ENCODE measurements at places on chromosomes 16 and 17. TPM values are rescaled to one million over a fixed set of nuclear protein-coding genes. Genes with fewer than 3 reads are reported as not detected.
A peak's percentile ranks its signal among the peaks of the same experiment; 100 is the strongest.

GRCh38 chr16:7853197-7853596 is 520.6 kb downstream of the RBFOX1 start:
- no peak overlapping the region for H3K27ac ChIP-seq
- H3K27me3 ChIP-seq, result no peaks in the 10 kb centered on the region
- no peaks in the 10 kb centered on the region for H3K4me1 ChIP-seq

GRCh38 chr17:4938069-4938491 is 1.8 kb downstream of the SLC25A11 start:
- DNase-seq, result no peak
- peak overlapping the region; percentile 68 for H3K4me3 ChIP-seq
- H3K27me3 ChIP-seq, result no peaks in the 10 kb centered on the region
- H3K4me1 ChIP-seq, result peaks cover 51% of the 10 kb centered on the region
- H3K27ac ChIP-seq, result no peak overlapping the region
- H3K36me3 ChIP-seq, result peaks cover 36% of the 10 kb centered on the region

DNA sequence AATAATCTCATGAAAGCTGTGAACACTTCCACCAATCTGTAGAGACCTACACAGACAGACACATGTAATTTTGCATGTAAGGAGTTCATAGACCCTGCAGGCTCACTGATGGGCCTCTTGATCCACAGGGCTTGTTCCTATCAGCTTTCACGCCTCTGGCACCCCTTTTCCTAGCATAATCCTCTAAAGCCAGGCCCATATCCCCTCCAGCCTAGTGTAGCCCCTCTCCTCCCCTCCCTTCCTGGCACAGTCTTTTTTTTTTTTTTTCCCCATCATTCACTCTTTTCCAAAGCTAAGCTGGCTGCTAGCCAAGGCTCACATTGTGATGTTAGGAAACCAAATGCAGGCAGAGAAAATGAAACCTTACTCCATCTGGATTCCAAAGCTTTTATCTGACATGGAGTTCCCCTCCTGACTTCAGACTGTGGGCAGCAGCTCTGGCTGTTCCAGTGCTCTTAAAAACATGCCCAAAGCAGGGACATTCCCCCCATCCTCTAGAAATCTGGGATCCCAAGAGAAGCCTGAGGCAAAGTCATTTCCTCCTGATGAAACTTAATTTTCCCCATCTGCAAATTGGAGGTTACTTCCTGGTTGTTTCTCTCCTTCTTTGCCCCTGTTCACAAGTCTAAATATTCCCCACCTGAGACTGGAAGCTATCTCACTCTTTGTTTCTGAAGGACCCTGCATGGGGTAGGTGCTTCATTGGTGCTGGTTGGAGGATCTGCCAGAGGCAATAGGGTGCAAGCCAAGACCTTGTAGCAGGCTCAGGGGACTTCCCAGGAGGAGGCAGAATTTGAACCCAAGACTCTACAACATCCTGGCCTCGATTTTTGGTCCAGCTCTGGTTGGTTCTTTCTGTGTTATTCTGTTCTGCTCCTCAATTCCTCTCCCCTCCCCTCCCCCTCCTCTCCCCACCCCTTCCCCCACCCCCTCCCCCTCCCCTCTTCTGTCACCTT is 9.9 kb upstream of the CCL5 start:
- no peaks in the 10 kb centered on the region for H3K36me3 ChIP-seq
- DNase-seq, result no peak
- H3K27ac ChIP-seq, result no peak overlapping the region
- H3K4me1 ChIP-seq, result peaks cover 8% of the 10 kb centered on the region

- no peaks in the 10 kb centered on the region for H3K36me3 ChIP-seq
- DNase-seq, result no peak
- H3K4me1 ChIP-seq, result no peaks in the 10 kb centered on the region
- H3K27me3 ChIP-seq, result peaks cover 8% of the 10 kb centered on the region
- no peak overlapping the region for H3K27ac ChIP-seq
Observed at GRCh38 chr16:87198328-87198832, 118.8 kb downstream of the C16orf95 start.

DNA sequence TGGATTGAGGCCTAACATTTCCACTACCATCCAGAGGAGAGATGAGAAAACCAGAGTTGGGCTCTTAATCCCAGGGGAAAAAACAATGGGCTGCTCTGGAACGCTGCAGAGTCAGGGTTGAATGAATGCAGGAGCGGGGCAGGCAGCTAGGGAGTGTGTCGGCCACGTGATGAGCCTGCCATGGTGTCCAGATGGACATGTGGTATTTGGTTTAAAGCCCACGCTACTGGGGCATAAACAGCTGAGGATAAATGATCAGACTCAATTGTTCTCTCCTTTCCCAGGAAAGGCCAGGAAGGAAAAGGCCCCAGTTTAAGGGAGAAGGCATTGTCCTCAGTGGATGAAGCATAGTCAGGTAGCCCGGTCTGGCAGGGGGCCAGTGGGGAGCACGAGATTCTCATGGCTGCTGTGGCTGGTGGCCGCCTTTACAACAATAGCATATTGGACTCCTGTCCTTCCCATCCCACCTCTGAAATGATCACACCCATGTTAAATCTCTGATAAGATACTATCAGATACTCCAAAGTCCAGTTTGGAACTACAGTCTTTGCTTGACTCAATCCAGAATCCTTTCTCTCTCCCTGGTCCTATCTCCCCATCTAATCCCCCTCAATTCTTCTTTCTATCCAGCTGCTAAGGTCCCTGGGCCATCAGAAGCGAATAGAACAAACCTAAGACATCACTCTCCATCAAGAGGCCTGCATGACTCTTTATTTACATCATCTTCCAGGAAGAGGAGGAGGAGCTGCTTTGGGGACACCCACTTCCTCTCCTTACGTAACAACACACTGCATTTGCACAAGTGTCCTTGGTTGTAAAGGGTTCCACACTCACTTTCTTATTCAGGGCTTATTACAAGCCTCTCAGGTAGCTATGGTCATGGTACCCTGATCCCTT is 20.4 kb downstream of the CA4 start:
- no peaks in the 10 kb centered on the region for H3K27me3 ChIP-seq
- H3K4me1 ChIP-seq, result peaks cover 8% of the 10 kb centered on the region
- no peak for DNase-seq
- H3K36me3 ChIP-seq, result no peaks in the 10 kb centered on the region
- no peak overlapping the region for H3K4me3 ChIP-seq

DNA sequence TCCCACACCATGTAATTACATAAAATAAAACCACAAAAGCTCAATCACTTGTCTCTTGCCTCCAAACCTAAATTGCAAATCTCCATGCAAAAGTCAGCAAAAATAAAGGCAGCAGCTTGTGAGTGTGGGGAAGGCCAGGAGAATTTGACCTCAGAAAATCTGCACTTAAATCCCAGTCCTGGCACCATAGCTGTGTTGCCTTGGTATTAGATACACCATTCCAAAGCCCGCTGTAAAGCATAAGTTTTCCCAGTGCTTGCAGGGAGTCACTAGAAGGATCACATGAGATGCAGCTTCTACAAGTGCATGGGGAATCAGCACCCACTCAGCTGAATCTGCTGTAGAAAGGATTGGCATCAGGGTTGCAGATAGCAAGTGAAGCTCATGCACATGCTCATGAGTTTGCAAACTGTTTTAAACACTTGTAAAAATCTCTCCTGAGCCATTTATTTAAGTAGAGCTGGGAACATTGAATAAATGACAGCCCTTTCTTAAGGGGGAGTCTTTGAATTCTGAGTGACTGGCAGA is 495.0 kb upstream of the HSBP1 start:
- no peak overlapping the region for H3K27ac ChIP-seq
- H3K4me3 ChIP-seq, result no peak overlapping the region
- DNase-seq, result no peak
- no peaks in the 10 kb centered on the region for H3K36me3 ChIP-seq

DNA sequence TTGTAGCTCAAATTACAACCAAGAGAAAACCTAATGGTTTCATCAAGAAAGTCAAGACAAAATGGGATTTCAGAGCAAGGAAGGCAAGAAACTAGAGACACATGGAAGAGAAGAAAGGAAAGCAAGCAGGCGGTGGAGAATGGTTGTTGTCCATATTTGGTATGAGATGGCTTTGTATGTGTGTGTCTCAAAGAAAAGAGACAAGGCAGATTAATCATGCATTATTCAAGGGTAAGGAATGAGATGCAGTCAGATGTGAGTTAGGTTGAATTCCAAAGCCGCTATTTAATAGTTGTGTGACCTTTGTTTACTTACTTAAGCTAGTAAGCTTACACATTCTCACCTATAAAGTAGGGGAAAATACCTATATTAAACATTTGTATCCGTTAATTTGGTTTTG is 1029.6 kb downstream of the CDH11 start:
- no peaks in the 10 kb centered on the region for H3K27me3 ChIP-seq
- no peaks in the 10 kb centered on the region for H3K4me1 ChIP-seq
- H3K36me3 ChIP-seq, result no peaks in the 10 kb centered on the region
- H3K4me3 ChIP-seq, result no peak overlapping the region
- no peak overlapping the region for H3K27ac ChIP-seq

DNA sequence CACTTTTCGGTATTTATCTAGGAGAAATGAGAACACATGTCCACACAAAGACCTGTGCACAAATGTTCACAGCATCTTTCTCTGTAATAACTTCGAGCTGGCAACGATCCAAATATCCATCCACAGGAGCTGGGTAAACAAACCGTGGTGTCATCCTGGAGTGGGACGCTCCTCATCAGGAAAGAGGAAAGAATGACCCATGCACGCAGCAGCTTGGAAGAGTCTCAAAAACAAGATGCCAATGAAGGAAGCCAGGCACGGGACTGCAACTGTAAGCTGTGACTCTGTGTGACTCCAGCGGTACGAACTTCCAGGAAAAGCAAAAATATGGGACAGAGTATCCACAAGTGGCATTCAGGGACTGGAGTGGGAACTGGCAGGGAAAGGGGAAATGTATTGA is 36.7 kb upstream of the CIBAR2 start:
- no peak overlapping the region for H3K4me3 ChIP-seq
- no peaks in the 10 kb centered on the region for H3K27me3 ChIP-seq
- no peaks in the 10 kb centered on the region for H3K36me3 ChIP-seq
- peaks cover 38% of the 10 kb centered on the region for H3K4me1 ChIP-seq
- DNase-seq, result no peak

SULT1A2 gene
- total RNA-seq, result not detected

CEP112 gene
- 14.1 TPM for total RNA-seq
